T follicular helper cell (primary cell): ENCODE measurements at places on chromosomes 11 and 22.

DNA sequence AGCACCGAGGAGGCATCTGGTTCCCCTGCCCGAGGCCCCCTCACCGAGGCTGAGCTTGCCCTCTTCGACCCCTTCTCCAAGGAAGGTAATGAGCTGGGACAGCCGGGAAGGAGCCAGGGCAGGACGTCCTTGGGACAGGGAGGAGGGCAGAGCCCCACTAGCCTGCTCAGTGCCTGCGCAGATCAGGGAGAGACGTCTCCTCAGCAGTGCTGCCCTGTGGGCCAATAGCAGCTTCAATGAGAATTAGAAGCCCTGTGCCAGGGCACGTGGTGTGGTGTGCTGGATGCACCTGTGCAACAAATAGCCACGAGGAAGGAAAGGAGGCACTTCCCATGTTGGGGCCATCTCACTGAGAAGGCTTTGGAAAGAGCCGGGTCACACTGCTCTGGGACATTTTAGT lies 5.4 kb upstream of the SAC3D1 start:
- no peak for DNase-seq

GRCh38 chr22:41672780-41673509 lies 15.7 kb downstream of the SNU13 start:
- no peak for DNase-seq

GRCh38 chr11:64854534-64855502 lies 10.4 kb upstream of the CDC42BPG start:
- no peak for DNase-seq

GRCh38 chr22:27433099-27433498 lies 368.5 kb downstream of the MN1 start:
- no peak for DNase-seq

GRCh38 chr11:1501421-1502167 lies 15.0 kb upstream of the MOB2 start:
- DNase-seq: no peak

GRCh38 chr22:45308957-45309421 lies 745 bp upstream of the FAM118A start:
- no peak for DNase-seq

GRCh38 chr11:65486570-65487466 lies 12.0 kb upstream of the MALAT1 start:
- no peak for DNase-seq

GRCh38 chr11:47351156-47352126 lies 1.1 kb downstream of the MYBPC3 start:
- DNase-seq: no peak
